ENCODE measurements at places on chromosomes 7 and 10. TPM values are rescaled to one million over a fixed set of nuclear protein-coding genes. Genes with fewer than 3 reads are reported as not detected.

Gene MAD1L1
- total RNA-seq = 58.0 TPM

Gene MEOX2
- total RNA-seq = 53.2 TPM

Gene TMEM26
- total RNA-seq = 7.4 TPM

Gene GFRA1
- 122 TPM for total RNA-seq

GRCh38 chr7:56062382-56062781, 1.7 kb upstream of the SUMF2 start:
- DNase-seq = no peak

DNA sequence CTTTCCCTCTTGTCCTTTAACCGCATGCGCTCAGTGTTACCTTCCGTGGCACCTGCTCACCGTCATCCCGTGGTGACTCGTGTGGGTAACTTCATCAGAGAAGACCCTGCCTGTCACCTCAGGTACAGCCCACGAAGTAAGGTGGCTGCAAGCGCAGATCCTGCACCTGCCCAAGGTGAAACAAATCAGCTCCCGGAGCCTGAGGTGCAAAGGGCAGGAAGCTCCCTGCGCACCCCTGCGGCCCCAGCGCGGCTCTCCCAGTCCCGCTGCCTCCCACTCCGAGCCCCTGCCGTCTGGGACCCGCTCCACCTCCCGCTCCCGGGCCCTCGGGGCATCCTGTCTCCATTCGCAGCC, 110.9 kb upstream of the LANCL2 start:
- no peak for DNase-seq
